Urinary bladder (tissue), 4 donors: ENCODE measurements at places on chromosomes 12 and 14.

- DNase-seq: no peak
These were observed 69.1 kb upstream of the SSTR1 start for GRCh38 chr14:38138473-38139138.

DNA sequence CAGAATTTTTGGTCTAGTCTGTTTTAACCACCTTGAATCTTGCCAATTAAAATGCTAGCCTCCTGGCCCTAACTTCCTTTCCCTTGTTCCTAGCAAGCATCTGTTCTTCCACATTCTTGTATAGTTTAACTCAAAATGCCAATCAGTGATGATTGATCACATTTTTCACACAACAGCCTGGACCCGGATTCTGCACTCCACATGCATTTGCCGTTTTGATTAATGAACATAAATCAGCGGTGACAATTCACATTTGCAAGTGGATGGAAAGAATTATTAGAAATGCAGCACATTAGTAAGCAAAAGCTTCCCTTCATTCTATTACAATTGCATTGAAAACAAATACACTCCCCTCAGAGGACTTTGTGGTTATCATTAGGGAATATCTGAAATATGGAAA is 83.4 kb downstream of the PDZRN4 start:
- DNase-seq: no peak

- no peak for DNase-seq
These were observed 11.0 kb upstream of the PTPRB start for GRCh38 chr12:70648191-70648590.

DNA sequence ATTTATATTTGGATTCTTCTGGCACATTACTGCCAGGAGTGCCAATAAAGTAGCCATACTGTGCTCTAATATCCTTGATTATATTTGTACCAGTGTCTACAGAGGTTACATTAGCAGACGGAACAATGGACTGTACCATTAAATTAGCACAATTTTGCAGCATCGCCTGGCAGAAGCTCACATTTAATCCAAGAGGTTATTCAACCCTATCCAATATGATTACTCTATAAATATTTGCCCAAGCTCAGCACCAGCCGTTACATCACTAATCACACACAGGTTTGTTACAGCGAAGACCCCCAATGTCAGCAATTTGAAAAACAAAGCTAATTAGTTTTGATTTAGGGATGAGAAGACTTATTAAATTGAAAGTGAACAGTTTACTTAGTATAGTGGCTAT is 16.9 kb upstream of the MGST1 start:
- DNase-seq: no peak

GRCh38 chr12:132450418-132451171 is 39.4 kb upstream of the FBRSL1 start:
- no peak for DNase-seq

DNA sequence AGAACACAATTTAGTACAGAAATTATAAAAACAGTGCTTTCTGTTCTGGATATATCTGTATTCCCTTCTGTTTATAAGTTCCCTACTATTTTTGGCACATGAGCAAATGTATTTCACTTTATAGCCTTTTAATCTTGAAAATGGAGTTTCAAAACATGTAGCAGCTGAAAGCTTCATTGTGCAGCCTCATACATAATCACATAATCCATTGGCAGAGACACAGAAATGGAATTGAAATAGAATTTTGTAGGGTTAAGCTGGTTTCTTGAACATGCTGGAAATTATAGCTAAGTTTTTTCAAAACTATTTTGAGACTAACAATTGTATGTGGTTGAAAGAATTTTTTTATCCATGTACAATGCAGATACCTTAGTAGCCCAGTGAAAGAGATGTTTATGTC is 614.3 kb upstream of the MDGA2 start:
- no peak for DNase-seq

- no peak for DNase-seq
These were observed 505 bp downstream of the KCNC2 start for GRCh38 chr12:75208856-75209811.

DNA sequence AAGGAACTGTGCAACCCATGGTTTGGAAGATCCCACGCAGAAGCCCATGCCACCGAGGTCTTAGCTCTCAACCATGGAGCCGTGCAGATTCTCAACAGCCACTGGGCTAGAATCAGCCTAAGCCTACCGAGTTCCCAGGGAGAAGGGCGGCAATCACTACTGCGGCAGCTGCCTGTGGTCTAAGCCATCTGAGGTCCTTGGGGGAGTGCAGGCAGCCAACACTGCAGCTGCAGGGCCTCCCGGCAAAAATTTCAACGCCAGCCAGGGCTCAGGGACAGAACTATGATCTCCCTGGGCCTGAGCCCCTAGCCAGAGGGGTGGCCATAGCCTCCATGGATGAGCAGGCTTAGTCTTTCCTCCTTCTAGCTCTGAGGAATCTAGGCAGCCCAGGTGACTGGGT is 156.8 kb upstream of the CLEC14A start:
- no peak for DNase-seq

DNA sequence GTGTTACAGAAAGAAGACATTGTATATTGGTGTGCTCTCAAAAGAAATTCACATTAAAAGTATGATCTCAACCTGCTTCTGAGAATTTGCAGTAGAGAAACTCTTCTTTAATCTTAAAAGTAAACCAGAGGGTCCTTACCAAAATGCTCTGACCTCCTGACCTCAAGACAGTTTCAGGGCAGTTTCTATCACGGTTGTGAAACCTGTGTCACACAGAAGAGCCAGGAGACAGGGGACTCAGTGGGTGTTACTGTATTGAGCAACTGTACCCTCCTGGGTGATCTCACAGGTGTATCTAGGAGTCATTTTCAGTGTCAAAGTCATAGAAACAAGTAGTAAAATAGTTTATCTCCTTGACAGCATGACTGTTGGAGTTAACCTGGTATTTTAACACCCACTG is 178.0 kb downstream of the GRIP1 start:
- DNase-seq: no peak

- no peak for DNase-seq
These were observed 47.1 kb downstream of the BCAT1 start for GRCh38 chr12:24901576-24902461.

GRCh38 chr12:51171884-51172514 is 936 bp downstream of the TFCP2 start:
- DNase-seq: peak; percentile 2

- no peak for DNase-seq
These were observed 155.4 kb downstream of the DIO2 start for GRCh38 chr14:80055667-80056496.

DNA sequence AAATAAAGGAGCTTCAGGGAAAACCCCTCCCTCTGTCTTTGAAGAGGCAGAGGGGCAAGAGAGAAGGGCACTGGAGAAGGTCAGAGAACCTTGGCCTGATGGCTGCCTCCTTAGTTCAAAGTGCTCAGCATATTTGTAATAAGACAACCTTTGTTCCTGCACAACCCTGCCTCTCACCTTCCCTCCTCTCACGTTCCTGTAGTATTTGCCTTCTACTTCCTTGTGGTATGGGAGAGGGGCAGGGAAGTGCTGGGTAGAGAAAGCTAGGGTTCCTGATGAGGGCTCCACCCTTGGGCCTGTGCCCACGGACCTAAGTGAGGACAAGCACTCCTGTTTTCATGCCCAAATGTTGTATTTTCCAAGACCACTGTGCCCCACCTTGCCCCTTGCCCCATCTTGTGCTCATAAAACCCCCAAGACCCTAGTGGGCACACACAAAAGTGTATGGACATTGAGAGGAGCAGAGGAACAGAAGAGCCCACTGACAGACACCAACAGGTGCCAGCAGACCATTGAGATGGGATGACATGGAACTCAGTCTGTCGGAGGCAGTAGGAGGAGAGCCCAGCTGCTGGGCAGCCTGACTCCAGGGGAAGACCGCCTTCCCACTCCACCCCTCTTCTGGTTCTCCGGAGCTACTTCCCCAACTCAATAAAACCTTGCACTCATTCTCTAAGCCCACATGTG is 261.5 kb upstream of the CCDC196 start:
- no peak for DNase-seq

DNA sequence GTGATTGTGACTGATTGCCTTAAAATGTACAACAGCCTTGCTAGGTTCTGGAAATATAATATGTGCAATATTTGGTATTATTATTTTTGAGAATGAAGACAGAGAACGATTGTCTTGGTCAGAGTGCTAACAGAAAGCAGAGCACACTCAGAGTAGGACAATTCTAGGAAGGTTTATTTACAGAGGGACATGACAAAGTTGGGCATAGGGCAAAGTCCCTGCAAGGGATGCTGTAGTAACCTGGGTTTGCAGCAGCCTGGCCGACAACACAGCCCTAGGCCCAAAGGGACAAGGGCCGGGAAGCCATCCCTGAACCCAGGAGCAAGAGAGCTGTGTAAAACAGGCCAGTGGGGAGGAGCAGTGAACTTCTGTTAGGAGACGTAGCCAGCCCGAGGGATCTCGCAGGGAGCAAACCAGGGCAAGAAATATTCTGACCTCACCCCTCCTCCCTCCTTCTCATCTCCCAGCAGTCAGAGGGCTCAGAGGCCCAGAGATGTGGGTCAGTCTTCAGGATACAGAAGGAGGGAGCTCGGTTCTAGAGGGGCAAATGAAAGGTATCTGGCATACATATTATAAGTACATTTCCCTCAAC is 51.0 kb upstream of the FERMT2 start:
- DNase-seq: no peak

DNA sequence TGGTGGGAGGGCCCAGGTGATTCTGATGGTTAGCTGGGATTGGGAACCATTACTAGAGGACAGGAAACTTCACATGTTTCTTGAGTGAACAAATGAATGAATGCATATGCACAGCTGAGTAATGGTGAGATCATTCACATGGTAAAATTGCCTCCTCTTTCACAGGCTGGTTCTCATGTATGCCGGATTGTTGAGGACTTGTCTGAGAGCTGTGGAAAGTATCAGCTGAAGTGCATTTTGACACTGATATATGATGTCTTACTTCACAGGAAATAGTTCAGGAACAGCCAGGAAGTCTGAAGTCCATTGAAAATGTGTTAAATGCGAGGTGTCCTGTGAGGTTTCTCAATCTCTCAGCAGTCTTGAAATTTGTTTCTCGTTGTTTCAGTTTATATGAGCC is 77.6 kb upstream of the DACT1 start:
- DNase-seq: no peak

DNA sequence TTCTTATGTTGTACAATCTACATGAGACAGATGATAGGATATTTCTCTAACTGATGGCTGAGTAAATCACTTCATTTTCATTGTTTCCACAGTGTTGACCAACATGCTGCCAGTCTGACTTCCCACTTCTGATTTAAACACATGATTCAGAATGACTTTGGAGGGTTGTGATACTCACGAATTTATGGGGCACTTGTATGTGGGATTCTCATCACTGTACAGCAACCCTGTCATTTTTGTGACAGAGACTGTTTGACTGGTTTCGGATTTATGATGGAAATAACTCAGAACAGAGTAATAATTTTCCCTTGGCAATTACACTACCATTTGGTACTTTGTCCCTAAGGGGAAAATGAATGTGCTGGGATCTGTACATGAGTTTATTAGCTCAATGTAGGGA is 333.8 kb downstream of the TRHDE start:
- no peak for DNase-seq

GRCh38 chr12:75969768-75970167 is 61.8 kb downstream of the PHLDA1 start:
- DNase-seq: no peak

- DNase-seq: no peak
These were observed 7.7 kb downstream of the GPR33 start for GRCh38 chr14:31480156-31480555.

GRCh38 chr12:68953536-68953935 is 20.6 kb upstream of the CPM start:
- no peak for DNase-seq

DNA sequence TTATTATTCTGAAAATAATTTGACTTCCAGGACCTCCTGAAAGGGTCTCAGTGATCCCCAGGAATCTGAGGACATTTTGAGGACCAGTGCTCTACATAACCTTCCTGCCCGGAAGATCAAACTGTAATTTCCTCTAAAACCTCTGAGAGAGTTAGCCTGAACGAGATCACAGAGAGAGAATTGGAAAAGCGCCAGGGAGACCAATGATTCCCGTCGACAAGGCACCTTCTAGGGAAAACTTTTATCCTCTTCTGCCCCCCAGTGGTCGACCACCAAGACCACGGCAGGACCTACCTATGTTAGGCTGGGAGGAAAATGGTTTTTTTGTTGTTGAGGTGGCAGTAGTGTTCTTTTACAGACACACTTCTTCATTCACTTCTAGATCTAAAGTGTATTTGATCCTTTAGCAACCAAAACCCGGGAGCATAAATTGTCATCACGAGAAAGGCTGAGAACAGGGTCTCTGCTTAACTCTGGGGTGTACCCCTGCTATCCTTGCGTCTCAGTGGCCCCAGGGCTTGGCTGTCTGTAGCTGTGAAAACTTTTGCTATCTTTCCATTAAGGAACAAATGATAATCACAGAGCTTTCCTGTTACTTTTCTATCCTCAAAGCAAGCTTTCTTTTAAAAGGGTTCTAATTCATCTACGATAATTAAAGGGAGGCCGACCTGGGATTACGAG is 62.9 kb upstream of the NID2 start:
- peak; percentile 75 for DNase-seq

- DNase-seq: no peak
These were observed 1.8 kb downstream of the ELK3 start for GRCh38 chr12:96195845-96196451.

DNA sequence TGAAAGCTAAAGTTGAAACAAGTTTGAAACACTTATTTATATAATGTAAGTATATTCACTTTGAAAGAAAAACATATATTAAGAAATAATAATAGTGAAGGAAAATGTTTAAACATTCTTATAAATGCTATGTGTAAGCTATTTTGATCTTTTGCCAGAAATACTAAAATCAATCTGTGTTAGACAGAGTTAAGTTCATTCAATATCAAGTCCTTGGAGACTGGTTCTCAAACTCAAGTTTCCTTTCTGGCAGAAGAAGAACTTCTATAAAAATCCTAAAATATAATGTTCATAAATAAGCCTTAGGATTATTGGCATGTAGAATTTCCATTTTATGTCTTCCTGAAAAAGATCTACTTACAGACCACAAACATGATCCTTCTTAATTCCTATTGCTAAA is 45.3 kb downstream of the TAOK3 start:
- DNase-seq: no peak

GRCh38 chr14:22314183-22314820 is 274.7 kb downstream of the DAD1 start:
- DNase-seq: no peak

- no peak for DNase-seq
These were observed 1.6 kb downstream of the CCDC88C start for GRCh38 chr14:91415794-91416743.

GRCh38 chr12:53219956-53220693 is 11.9 kb downstream of the RARG start:
- no peak for DNase-seq

- no peak for DNase-seq
These were observed 93.3 kb upstream of the MAP1LC3B2 start for GRCh38 chr12:116465856-116466255.
